Large intestine (tissue), 12 donors: ENCODE measurements at places on chromosomes 7 and 10. TPM values are rescaled to one million over a fixed set of nuclear protein-coding genes. Genes with fewer than 3 reads are reported as not detected.

Gene MACC1
- polyA plus RNA-seq: 50.2 TPM

- H3K4me1 ChIP-seq: no peaks in the 10 kb centered on the region
- H3K27me3 ChIP-seq: no peaks in the 10 kb centered on the region
- no peak for DNase-seq
- H3K36me3 ChIP-seq: no peaks in the 10 kb centered on the region
- H3K4me3 ChIP-seq: no peak overlapping the region
Observed at GRCh38 chr7:122691569-122692235, 7.2 kb downstream of the RNF133 start.

DNA sequence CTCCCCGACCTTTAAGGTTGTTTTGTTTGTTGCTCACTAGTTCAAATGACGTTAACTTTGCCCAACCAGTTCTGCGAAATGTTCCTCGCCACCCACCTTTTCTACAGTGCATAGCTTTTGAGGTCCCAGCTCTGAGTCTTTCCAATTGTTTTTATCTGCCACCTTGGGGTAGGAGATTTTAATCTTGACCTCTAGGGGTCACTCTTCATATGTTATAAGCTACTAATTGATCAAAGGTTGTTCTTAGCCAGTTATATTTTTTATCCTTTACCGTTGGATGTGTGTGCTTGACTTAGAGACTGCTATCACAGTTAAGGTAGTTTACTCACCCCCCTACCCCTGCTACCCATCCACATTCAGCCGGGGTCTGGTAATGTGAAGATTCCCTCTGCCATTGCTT is 372.4 kb downstream of the SUGCT start:
- DNase-seq: no peak
- no peak overlapping the region for H3K4me3 ChIP-seq
- H3K27ac ChIP-seq: no peak overlapping the region
- no peaks in the 10 kb centered on the region for H3K36me3 ChIP-seq

GRCh38 chr7:19455623-19456022 is 253.2 kb downstream of the POLR1F start:
- no peak overlapping the region for H3K27ac ChIP-seq
- no peaks in the 10 kb centered on the region for H3K4me1 ChIP-seq
- H3K36me3 ChIP-seq: no peaks in the 10 kb centered on the region
- H3K4me3 ChIP-seq: no peak overlapping the region

Gene INHBA
- 2.8 TPM for polyA plus RNA-seq

Gene KIAA1549
- 3.9 TPM for polyA plus RNA-seq

Gene PRKG1
- 12.0 TPM for polyA plus RNA-seq

Gene ACHE
- 7.4 TPM for polyA plus RNA-seq

Gene CCL26
- polyA plus RNA-seq: 0.12 TPM

DNA sequence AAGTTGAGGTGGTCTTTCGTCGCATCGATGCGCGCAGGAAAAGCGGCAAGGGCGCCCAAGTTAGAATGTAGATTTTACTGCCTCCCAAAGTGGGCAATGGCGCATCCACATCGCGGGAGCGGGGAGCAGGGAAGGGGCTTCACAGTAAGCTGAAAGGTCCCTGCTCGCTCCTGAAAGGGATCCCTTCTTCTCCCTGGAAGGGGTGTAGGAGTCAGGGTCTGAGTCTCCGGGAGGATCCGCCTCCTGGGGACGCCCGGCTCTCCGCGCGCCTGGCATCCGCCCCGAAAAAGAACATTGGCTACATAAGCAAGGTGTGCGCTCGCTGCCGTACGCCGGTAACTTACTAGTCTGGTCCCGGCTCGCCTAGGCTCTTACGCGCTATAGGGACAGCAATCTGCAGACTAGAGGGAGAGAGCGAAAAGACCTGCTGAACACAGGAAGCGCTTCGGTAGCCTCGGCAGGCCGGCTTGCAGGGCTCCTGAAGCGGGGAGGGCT is 804 bp downstream of the UNC5B start:
- H3K27me3 ChIP-seq: peaks cover 64% of the 10 kb centered on the region
- peaks cover 24% of the 10 kb centered on the region for H3K4me1 ChIP-seq
- peak overlapping the region; percentile 72 for H3K4me3 ChIP-seq
- no peaks in the 10 kb centered on the region for H3K36me3 ChIP-seq
- DNase-seq: peak; percentile 86

- no peak overlapping the region for H3K27ac ChIP-seq
- no peaks in the 10 kb centered on the region for H3K36me3 ChIP-seq
- DNase-seq: no peak
- no peak overlapping the region for H3K4me3 ChIP-seq
- no peaks in the 10 kb centered on the region for H3K4me1 ChIP-seq
Observed at GRCh38 chr10:79493806-79494205, 18.5 kb upstream of the EIF5AL1 start.

Gene SPDYE11
- polyA plus RNA-seq: 0.51 TPM
